ENCODE measurements at places on chromosomes 1 and 21.

DNA sequence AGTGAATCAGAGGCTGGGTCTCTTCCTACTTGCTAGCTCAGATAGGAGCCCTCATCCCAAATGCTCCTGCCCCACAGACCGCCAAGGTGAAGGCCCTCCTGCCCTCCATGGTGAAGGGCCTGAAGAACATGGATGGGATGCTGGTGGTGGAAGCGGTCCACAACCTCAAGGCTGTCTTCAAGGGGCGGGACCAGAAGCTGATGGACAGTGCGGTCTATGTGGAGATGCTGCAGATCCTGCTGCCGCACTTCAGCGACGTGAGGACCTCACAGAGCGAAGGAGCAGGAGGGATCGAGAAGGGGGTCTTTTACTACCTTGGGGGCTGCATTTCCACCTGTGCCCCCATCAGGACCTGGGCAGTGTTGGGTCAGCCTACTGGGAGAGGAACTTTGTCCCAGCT is 14.6 kb upstream of the TTC4 start:
- DNase-seq: no peak

- peak; percentile 22 for DNase-seq
Measured at GRCh38 chr1:223711173-223711572, 1.2 kb upstream of the CAPN2 start.

DNA sequence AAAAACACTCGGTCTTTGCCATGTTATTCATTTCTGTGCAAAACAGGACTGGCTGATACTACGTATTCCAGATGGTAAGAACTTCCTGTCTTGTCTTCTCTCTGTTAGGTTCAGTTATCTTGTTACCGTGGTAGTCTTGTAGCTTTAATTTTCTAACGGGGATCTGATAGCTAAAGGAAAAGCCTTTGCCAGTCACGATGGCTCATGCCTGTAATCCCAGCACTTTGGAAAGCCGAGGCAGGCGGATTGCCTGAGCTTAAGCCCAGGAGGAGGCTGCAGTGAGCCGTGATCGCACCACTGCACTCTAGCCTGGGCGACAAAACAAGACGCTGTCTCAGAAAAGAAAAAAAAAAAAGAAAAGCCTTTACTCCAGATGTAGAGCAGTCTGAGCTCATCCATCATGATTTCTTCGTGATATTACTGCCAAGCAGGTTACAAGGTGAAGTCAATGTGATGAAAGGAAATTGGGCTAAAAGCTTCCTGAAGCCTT is 11.1 kb upstream of the MSTO1 start:
- DNase-seq: peak; percentile 13

- DNase-seq: no peak
Measured at GRCh38 chr1:114338191-114338890, 172.7 kb downstream of the TRIM33 start.

GRCh38 chr1:206951318-206952100 is 5.2 kb upstream of the PIGR start:
- DNase-seq: peak; percentile 95

DNA sequence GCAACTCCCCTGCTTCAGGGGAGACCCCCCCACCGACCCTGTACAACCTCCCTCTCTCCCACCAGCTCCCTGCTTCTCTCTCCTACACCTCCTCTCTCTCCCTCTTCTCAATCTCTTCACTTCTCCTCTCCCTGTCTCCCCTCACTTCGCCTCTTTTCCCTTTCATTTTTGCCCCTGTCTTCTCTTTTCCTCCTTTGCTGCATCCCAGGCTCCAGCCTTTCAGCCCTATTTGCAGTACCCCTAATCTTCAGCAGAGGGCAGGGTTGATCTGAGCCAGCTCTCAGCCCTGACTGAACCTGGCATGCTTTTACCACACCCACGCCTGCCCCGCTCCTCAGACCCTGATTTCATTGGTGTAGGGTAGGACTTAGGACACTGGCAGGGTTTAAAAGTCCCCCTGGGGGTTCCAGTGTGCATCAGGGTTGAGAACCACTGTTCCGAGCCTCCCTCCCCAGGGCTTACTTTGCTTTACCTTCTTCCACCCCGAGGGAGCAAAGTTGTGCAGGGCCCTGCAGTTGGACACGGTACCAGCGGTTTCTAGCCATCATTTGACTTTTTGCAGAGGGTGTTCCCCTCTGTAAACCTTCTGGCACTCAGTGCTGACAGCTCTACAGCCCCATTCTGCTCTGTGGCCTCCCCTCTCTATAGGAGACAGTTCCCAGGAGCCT is 67.3 kb upstream of the CNTN2 start:
- DNase-seq: peak; percentile 21

DNA sequence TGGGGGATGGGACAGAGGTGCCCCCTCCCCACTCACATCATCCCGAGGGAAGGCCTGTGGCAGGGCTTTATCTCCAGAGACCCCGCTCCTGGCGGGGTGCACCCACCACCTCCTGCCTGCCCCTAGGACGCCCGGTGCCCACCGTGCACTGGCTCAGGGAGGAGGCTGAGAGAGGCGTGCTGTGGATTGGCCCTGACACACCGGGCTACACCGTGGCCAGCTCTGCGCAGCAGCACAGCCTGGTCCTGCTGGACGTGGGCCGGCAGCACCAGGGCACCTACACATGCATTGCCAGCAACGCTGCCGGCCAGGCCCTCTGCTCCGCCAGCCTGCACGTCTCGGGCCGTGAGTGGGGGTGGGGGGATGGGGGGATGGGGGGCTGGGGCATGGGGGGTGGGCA is 71.7 kb downstream of the TRIM11 start:
- no peak for DNase-seq

- DNase-seq: no peak
Measured at GRCh38 chr1:203676455-203676854, 49.8 kb downstream of the ATP2B4 start.

- no peak for DNase-seq
Measured at GRCh38 chr1:43703836-43704235, 3.5 kb upstream of the ST3GAL3 start.

DNA sequence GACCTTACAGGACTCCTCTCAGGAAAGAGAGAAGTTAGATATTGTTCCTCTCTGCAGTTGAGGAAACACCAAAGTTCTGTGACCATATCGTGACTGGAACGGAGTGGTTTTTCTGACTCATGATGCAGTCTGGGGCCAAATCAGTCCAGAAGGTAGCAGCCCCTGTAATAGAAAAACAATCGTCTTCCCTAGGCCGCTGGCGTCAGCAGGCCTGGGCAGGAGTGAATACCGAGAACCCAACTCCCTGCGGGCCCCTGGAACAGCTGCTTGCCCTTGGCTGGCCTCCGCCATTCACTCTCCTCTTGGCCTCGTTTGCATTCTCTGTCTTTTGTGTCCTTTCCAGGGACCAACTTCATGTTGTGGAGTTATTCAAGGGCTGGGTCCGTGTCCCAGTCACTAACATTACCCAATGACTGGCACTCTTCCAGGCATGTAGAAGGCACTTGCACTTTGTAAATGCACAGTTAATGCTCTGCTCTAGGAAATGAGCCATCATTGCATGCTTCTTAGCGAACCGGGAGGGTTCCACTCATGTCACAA is 10.9 kb upstream of the CD101 start:
- DNase-seq: no peak

GRCh38 chr1:87953732-87954344 is 625.2 kb downstream of the LMO4 start:
- peak; percentile 76 for DNase-seq

DNA sequence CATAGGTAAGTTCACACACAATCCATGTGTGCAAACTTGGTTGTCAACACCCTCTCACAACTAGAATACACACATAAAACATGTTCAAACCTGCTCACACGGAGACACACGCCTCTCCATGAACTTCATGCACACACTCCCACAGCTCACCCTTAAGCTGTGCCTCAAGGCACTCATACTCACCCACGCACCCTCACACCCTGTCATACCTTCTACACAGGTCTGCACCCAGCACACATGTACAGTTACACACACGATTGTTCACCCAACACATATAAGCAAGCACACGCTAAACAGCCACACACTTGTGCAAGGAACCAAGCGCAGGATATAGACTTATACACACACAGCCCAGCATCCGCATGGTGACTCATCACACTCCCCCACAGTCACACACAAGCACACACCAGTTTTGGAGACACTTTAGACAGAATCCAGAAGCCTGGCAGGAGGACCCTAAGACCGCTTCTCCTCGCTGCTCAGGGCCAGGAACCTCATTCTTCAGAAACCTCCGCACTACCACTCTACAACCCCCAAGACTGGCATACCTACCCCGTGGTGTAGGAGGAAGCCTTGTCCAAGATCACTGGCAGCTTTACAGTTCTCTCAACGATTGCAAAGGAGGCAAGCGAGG is 58.7 kb upstream of the ZC3H12A start:
- no peak for DNase-seq

- no peak for DNase-seq
Measured at GRCh38 chr1:234357831-234358230, 15.4 kb upstream of the COA6 start.

GRCh38 chr1:94115254-94115899 is 5.6 kb downstream of the ABCA4 start:
- DNase-seq: no peak

DNA sequence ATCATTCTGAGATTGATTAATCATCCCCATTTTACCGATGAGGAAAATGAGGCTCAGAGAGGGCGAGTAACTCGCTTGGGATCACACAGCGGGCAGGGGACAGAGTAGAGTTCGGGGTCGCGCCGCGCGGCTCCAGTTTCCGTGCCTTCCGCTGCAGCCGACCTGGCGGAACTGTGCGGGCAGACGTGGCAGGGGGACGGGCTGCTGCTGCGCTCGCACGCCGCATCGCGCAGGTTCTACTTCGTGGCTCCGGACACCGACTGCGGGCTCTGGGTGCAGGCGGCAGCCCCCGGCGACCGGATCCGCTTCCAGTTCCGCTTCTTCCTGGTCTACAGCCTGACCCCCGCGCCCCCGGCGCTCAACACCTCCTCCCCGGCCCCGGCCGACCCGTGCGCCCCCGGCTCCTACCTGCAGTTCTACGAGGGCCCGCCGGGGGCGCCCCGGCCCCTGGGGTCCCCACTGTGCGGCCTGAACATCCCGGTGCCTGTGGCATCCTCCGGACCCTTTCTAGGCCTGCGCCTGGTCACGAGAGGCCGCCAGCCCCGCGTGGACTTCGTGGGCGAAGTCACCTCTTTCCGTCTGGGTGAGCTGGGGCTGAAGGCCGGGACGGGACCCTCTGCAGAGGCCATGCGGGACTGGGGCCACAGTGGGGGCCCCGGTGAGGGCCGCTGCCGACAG is 2.3 kb downstream of the LDLRAD2 start:
- no peak for DNase-seq

DNA sequence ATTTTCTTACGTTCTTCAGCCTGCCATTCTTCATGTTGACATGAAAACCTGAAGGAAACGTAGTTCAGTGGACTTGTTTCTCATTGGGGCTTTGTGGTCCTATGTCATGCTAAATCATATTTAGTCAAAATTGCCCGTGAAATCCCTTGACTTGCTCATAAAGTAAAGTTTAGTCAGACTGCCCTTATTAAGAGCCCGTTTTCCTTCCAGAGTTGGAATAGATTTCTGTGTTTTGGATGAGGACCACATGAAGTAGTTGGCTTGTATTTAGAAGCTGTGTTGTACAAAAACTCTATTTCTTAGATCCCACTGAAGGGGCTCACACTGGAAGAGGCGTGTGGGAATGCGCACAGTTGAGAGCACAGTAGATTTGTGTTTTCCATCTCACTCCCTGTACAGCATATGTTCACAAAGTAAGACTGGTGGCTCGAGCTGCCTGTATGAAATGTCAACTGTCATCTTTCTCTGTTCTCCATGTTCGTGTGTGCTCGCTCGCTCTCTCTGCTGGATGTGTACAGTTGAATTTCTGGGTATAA is 42.4 kb downstream of the CAMTA1 start:
- no peak for DNase-seq

- DNase-seq: no peak
Measured at GRCh38 chr1:117815926-117816325, 113.5 kb downstream of the GDAP2 start.

- DNase-seq: peak; percentile 74
Measured at GRCh38 chr21:39022863-39023693, 160.2 kb downstream of the PSMG1 start.

DNA sequence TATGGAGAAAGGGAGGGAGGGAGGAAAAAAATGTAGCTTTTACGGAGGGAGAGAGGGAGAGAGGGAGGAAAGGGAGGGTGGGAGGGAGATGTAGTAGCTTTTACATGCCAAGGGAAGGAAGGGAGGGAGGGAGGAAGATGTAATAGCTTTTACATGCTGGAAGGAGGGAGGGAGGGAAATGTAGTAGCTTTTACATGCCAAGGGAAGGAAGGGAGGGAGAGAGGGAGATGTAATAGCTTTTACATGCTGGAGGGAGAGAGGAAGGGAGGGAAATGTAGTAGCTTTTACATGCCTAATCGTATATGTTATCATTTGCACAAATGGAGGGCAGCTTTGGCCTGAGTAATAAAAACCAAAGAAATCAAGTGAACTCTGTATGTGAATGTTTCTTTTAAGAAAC is 35.6 kb downstream of the EEIG2 start:
- no peak for DNase-seq

All from kidney glomerular epithelial cell (primary cell).